Activated T-helper 2 cell treated with anti-CD3 and anti-CD28 coated beads, Interferon-gamma antibody, Interleukin-2, Interleukin-4, amounts not matched to agents 10 μg/mL and 5 μg/mL and 100 μg/mL, durations not matched to agents 14 hours and 24 hours and 36 hours (primary cell): ENCODE measurements at places on chromosomes 6 and 20. TPM values are rescaled to one million over a fixed set of nuclear protein-coding genes. Genes with fewer than 3 reads are reported as not detected.

The COL21A1 gene
- not detected in 2 replicates for total RNA-seq

DNA sequence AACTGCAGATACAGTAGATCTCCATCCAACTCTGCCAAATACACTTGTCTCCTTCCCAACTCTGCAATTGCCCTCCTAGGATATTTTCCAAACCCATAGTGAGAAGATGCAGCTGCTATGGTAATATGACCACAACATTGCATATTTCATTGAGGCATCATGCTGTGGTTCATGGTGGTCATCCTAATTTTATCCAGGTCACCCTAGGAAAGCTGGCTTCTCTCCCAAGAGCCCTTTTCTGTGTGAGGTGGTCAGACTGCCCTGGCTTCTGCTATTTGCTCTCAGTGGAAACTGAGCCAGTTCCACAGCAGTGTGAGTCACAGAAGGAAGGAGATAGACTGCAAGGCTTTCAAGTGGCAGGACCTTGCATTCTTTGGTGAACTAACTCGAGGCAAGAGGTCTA, 5.5 kb downstream of the OGFRL1 start:
- DNase-seq: no peak

GRCh38 chr6:5898563-5898962, 108.2 kb downstream of the NRN1 start:
- DNase-seq: no peak

DNA sequence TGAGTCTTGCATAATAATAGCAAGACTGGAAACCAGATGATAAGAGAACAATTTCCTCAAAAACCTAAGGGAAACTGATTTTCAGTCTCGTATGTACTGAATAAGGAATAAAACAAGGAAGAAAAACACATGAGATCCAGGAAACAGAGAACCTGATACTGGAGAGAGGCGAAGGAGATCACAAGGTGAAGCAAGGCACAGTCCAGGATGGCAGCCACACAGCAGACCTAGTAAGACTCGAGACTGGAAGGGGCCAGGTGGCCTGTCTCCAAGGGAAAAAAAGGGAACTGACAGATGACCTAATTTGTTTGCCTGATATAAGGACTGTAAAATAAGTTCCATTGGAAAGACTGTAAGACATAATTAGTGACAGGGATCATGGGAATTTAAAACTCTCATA, 71.1 kb downstream of the TASP1 start:
- DNase-seq: no peak

DNA sequence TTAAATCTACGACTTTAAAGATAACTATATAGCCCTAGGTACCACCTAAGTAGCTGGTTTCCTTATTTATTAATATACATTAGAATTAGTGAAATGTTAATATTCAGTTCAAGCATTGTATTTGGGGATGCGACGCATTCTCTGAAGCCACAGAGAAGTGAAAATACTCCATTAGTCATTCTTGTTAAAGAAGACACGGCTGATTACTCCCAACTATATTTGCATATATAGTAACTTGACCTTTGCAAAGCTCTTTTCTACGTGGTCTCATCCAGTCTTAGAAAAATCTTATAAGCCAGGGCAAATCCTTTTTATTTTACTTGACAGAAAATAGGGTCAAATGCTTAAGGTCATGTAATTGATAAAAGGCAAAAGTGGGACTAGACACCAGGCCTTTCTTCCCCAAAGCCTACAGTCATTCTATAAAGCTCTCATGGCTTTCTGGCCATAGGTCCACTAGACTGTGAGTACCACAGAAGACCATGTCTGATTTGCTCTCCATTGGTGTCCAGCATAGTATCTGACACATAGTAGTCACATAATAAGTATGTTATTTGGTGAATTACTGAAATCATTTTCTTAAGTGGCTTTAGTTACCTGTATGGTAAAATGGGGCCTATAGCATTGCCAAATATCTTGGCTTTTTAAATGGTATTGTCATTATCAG, 11.3 kb downstream of the ZHX3 start:
- no peak for DNase-seq
